Stimulated activated CD4-positive, alpha-beta T cell treated with anti-CD3 and anti-CD28 coated beads, Interleukin-4, amount 100 ng/mL, for 48 hours (primary cell): ENCODE measurements at places on chromosomes 12 and 14.

- peak; percentile 7 for DNase-seq
These were observed 75.4 kb upstream of the PWP1 start for GRCh38 chr12:107610021-107610859.

- DNase-seq, result no peak
These were observed 24.2 kb downstream of the SMUG1 start for GRCh38 chr12:54164387-54165145.

GRCh38 chr14:99658218-99658845 is 13.4 kb downstream of the HHIPL1 start:
- DNase-seq, result no peak

GRCh38 chr14:64790478-64790877 is 86.3 kb downstream of the PLEKHG3 start:
- no peak for DNase-seq

GRCh38 chr12:117240081-117240755 is 49.9 kb upstream of the FBXO21 start:
- no peak for DNase-seq

- no peak for DNase-seq
These were observed 107.3 kb downstream of the PPP2R5E start for GRCh38 chr14:63435838-63436237.

GRCh38 chr12:76311796-76312195 is 36.4 kb downstream of the BBS10 start:
- DNase-seq, result no peak

- DNase-seq, result no peak
These were observed 497.7 kb upstream of the RPL10L start for GRCh38 chr14:47149326-47149725.

DNA sequence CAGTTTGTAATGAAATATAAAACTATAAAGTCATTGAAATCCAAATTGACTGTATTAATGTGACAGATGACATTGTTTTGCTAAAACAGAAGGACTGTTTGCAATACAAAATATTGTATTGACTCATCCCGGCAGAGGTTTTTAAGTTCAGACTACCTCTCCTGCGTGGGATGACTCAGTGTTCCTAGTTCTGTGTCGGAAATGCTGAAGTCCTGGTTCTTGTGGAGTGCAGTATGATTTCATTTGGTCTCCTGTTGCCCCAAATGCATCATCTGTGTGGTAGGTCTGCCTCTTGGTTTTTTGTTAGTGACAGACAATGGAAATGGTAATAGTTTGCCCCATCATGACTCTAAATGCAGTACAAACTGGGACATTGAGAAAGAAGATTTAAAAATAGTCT is 27.8 kb downstream of the PELI2 start:
- DNase-seq, result no peak

DNA sequence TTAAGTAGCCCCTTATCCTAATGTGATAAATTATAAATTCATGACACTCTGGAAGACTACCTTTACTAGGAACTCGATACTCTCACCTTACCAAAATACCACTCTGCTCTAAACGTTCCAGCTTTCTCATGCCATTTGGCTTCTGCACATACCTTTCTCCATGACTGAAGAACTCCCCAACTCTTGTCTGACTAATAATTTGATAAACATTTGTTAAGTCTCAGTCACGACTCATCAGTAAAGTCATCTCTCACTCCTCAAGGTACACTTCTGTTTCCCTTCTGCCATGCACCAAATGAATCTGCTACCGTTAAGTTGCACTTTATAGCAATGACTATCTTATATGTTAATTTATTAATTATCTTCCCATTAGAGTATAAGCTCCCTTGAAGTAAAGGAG is 498.3 kb upstream of the NOVA1 start:
- no peak for DNase-seq

DNA sequence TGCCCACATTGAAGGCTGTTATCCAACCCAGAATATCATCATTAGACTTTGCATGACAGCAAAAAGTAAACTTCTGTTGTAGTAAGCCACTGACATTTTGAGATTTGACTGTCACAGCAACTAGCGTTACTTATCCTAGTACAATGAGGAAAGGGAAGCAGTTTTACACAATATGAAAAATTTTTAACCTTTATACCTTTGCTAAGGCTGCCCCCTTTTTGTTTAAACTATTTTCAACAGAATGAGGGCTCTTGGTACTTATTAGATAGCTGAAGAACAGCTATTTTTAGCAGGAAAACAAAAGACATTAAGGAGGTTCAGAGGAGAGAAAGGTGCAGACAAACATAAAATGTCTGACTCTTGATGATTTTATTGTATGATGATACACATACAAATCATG is 23.4 kb upstream of the TMX1 start:
- no peak for DNase-seq

DNA sequence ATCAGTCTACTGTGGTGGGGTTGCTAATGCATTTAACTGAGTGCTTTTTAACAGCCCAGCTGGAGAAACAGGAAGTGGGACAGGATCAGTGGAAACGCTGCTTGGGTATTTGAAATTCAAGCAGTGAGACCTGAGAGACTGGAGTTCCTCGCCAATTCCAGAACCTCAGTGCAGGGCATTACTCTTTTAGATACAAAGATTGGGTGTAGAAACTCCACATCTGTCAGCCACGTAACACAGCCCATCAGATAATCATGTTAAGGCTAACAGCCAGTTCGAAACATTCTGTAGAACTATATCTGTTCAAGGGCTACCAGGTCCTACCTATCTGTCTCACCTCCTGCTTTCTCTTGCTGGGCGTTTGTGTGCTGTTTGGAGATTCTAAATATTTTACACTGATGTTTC is 45.5 kb downstream of the RAD52 start:
- no peak for DNase-seq

DNA sequence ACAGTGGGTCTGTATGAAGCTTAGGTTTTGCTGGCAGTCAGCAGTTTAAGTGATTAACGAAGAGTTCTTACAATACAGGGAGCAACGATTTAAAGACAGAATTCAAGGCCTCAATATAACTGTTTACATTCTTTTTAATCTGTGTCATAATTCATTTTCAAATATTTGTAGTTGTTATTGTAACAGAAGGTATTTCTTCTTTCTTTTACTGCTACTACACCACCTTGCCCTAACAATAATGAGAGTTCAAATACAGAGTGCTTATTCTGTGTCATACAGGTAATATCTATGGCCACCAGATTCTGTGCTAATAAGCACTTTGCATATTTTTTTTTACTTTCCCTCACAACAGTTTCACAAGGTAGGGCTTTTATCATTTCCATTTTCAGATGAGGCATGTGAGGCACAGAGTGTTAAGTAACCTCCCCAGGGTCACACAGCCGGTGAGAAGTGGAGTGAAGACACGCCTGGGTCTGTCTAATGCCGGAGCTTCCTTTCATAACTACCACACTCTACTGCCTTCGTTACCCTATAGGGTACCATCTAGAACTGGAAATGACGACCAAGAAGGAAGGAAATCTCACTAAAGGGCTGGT is 81.9 kb downstream of the PELI2 start:
- no peak for DNase-seq

DNA sequence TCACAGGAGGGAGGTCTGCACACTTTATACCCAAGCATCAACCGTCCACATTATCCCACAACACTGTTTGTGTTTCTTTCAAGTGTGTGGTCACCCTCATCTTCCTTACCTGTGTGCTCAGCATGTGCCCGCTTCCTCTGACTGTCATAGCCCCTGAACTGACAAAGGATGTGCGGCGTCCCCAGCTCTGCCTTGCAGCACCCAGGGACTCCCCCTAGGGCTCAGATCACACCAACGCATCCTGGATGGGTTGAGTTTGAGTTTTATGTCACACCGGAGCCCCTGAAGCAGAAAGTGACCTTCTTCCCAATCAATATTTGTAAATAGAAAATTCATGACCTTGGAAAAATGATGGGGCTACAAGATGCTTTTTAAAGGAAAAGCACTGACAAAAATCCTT is 770.7 kb upstream of the TMEM132C start:
- no peak for DNase-seq

- no peak for DNase-seq
These were observed 22.6 kb downstream of the TCTN1 start for GRCh38 chr12:110636516-110636915.

GRCh38 chr14:89911010-89911919 is 43.3 kb downstream of the EFCAB11 start:
- no peak for DNase-seq

DNA sequence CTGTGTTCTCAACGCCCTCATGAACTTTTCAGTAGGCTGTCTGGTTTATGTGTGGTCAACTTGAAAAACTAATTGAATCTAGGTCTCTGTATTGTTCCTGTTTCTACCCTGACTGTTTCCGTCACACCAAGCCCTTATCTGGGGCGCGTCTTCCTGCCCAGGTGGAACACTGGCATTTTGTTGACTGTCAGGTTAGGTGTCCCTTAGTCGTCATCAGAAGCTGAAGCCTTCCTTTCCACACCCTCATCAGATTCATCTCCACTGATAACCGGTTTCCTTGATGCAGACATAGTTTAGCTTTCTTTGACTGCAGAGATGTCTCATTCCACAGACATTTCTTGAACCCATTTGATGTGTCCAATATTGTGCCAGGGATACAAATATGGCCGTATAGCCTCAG is 96.5 kb downstream of the DUSP16 start:
- DNase-seq, result peak; percentile 40

DNA sequence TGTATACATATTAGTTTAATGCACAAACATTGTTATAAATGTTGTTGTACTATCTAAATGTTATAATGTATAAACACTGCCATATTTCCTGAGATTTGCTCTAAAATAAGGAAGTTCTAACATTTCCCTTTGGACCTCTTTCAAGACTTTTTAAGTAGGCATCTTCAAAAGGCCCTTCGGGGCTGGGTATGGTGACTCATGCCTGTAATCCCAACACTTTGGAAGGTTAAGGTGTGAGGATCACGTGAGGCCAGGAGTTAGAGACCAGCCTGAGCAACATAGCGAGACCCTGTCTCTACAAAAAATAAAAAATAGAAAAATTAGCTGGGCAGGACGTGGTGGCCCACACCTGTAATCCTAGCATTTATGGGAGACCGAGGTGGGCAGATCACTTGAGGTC is 35.5 kb downstream of the FBLN5 start:
- DNase-seq, result no peak

DNA sequence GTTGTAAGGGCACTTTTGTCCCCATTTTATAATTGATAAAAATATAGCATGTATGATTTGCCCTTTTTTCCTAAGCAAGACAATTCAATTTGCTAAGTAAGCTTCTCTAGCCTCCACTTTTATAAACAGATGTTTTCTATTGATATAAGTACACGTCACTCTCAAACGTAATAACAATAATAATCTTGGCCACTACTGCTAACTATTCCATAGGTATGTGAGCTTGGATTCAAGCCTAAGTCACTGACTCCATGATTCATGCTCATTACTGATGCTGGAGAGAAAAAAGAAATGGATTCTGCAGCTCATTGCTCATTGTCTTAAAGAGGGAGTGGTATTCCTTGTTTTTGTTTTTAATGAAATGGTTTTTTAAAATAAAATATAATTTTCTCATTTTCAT is 661.0 kb downstream of the GALC start:
- DNase-seq, result no peak

DNA sequence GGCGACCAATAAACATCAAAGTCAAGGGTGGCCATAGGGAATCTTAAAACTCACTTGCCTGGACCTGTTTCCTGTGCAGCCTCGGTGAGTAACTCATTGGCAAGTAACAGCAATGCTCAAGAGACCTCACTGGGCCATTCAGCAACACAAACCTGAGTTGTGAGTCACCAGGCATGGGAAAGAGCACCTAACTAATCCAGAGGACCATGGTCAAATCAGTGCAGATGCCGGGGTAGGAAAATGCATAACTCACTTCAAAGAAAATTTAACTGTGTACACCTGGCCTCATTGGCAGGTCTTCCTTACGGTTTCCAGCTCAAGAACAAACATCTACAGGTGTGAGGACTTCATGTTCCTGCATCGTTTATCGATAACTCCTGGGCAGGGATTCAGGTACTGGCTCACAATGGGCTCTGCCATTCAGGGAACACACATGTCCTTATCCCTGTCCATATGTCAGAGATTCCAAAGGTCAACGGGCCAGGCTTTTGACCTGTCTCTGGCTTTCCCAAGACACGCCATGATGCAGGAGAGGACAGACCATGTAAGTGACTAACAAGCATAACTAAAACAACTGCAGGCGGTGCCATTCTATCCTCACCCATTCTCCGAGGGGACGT is 211.8 kb downstream of the ANO2 start:
- no peak for DNase-seq

GRCh38 chr14:80867798-80868197 is 73.7 kb downstream of the CEP128 start:
- no peak for DNase-seq

- DNase-seq, result no peak
These were observed 17.4 kb upstream of the PYGL start for GRCh38 chr14:50961605-50962221.

DNA sequence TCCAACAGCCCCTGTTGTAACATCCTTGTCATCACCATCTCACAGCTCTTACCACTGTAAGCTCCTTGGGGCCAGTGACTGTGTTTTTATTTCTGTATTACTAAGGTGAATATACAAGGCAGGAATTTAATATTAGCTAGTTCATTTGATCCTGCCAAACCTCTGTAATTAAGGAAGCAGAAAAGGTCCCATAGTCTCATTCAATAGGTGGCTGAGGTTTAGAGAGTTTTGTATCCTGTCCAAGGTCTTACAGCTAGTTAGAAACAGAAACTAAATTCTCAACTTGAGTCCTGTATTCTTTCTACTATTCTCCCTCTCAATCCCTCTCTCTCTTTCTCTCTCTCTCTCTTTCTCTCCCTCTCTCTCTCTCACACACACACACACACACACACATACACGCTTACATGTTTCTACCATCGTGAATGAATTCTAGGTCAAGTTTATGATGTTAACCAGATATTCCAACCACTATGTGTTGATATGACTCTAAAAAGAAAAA is 543 bp upstream of the GLIPR1 start:
- DNase-seq, result no peak

DNA sequence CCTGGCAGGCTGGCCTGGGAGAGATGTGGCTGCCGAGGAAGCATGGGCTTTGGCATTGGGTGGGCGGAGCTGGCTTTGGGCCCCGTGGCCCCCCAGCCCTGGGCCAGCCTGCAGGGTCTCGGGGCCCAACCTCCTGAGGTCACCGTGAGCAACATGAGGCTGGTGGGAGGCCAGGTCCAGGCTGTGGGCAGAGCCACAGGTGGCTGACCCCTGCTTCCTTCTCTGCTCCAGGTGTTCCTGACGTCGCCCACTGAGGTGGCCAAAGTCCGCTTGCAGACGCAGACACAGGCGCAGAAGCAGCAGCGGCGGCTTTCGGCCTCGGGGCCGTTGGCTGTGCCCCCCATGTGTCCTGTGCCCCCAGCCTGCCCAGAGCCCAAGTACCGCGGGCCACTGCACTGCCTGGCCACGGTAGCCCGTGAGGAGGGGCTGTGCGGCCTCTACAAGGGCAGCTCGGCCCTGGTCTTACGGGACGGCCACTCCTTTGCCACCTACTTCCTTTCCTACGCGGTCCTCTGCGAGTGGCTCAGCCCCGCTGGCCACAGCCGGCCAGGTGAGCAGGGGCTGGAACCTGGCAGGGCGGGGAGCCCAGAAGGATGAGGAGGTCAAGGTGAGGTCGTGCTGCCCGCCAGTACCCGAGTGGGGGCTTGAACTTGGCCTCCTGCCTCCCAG is 5.5 kb downstream of the SLC25A47 start:
- no peak for DNase-seq
